Hematopoietic multipotent progenitor cell treated with erythropoietin and hydrocortisone succinate and interleukin-3 and kit ligand, for 8 days (in vitro differentiated cells): ENCODE measurements at places on chromosomes 7 and 10.

DNA sequence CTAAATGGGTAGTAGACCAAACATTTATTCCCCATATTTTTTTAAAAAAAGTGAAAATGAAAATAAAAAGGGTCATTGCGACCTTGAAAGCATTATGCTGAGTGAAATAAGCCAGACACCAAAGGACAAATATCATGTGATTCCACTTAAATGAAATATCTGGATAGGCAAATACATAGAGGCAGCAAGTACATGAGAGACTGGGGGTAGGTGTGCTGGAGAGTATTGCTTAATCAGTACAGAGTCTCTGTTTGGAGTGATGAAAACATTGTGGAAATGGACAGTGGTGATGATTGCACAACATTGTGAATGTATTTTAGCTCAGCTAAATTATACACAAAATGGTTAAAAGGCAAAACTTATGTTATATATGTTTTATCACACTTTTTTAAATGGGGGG, 169.4 kb downstream of the AKR1D1 start:
- DNase-seq, result no peak

DNA sequence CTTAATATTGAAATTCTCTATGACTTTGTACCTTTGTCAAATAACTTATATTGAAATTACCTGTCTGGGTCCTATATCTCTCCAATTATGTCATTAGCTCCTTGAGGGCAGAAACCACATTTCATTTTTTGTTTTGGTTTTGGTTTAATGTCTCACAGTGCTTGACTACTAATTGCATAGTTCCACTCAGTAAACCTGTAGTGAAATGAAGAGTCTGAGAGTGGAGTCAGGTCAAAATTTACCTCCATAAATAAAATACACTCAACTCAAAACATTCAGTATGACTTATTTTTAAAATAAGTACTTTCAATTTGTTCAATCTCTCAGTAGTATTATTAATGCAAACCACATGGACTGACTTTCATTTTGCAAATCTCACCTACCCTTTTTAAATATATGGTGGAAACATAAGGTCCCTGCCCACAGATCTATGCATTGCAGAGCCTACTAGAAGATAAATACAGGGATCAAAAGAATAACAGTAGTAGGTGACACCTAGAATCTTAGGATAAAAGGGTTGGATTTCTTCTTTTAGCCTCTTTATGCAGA, 32.5 kb downstream of the PDE1C start:
- DNase-seq, result no peak

GRCh38 chr7:134985894-134986362, 380 bp upstream of the AGBL3 start:
- no peak for DNase-seq

DNA sequence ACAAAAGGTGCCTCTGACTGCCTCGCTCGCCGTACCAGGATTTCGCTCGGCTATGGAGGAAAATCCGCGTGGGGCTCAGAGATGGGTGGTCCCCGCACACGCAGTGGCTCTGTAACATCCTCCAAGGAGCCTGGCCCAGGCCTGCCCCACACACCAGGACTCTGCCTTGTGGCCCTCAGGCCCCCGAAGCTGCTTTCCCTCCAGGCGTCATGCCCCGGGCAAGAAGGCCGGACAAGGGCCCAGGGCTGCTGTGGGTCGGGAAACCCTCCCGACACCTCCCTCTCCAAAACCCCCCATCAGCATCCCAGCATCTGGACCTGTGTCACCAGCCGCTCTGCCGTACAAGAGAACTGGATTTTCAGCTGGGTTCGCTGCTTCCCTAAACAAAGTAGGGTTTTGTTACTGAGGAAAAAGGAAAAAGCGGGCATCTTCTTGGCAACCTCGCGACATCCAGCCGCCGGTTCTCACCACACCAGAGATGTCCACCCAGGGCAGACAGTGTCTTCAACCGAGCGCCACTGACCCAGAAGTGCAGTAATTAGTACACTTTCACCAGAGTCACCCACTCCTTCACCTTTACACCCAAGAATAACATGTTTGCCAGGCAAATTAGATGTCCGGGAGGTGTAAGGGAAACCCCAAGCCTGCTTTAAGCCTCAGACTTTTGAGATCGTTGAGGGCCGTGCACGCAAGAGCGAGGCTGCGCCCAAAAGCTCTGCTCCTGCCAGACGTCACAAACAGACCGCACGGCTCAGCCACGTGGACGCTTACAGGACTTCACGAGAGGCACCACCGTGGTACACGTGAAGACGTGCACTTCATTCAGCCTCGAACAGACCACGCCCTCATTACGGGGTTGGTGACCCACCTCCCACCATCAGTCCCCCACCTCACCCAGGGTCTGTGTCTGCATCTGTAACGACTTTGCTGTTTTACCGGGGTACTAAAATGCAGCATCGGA, 62.2 kb downstream of the DIP2C start:
- DNase-seq, result no peak

- DNase-seq, result no peak
Observed at GRCh38 chr7:116101704-116102103, 71.1 kb upstream of the TFEC start.

- no peak for DNase-seq
Observed at GRCh38 chr10:48454302-48455054, 148.0 kb downstream of the MAPK8 start.

- DNase-seq, result no peak
Observed at GRCh38 chr7:116929021-116929420, 24.3 kb upstream of the ST7 start.

DNA sequence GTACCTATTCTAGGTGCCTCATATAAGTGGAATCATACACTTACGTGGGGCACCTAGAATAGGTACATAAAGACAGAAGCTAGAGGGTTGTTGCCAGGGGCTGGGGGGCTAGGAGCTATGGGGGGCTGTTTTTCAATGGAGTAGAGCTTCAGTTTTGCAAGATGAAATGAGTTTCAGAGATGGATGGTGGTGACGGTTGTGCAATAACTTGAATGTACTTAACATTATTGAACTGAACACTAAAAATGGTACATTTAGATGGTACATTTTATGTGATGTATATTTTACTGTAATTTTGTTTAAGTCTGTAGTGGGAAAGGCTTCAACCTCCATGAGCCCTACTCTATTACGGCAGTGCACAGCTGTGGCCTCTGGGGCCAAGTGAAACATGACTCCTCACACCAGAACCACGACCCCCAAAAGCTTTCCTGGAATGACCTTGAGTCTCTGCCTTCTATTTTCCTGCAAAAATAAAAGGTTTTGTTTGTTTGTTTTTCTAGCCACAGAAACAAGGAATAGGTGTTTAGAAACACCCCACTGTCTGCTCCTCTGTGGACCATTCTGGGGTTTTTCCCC, 147.3 kb upstream of the PLXNA4 start:
- DNase-seq, result no peak

- DNase-seq, result no peak
Observed at GRCh38 chr10:127687548-127687947, 49.4 kb upstream of the FOXI2 start.
